ENCODE measurements at places on chromosomes 12 and 14. TPM values are rescaled to one million over a fixed set of nuclear protein-coding genes. Genes with fewer than 3 reads are reported as not detected.

MGST1 gene
- total RNA-seq = 8.7 TPM

OVCH1 gene
- total RNA-seq = 0.33 TPM

DTX1 gene
- 19.1 TPM for total RNA-seq

REP15 gene
- 1.4 TPM for total RNA-seq

PTGDR gene
- total RNA-seq = 1.6 TPM

PTGER2 gene
- 7.5 TPM for total RNA-seq

HOMEZ gene
- total RNA-seq = 7.9 TPM

CLEC1A gene
- 3.7 TPM for total RNA-seq

Measured in camera-type eye (tissue), 1 donor.